Esophagus muscularis mucosa (tissue), 4 donors: ENCODE measurements at places on chromosomes 4 and X. TPM values are rescaled to one million over a fixed set of nuclear protein-coding genes. Genes with fewer than 3 reads are reported as not detected.

DNAAF6 gene
- not detected for total RNA-seq

GLRA2 gene
- total RNA-seq = not detected

GRCh38 chrX:38175139-38175538 lies 45.5 kb downstream of the SRPX start:
- DNase-seq = no peak

DNA sequence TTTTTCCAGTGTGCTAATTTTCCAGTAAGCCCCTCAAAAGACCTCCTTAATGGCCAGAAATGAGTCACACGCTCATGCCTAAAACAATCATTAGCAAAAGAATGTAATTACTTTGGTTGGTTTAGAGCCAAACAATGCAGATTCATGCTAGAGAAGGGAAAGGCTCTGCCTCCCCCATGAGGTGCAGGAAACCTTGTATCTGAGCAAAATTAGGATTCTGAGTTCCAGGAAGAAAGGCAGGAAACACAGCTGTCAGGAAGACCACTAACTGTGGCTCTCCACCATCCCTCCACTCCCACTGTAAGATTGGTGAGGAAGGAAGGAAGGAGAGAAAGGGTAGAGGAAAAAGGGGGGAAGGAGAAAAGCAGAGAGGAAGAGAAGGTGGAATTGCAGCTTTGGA lies 104.9 kb upstream of the DHX15 start:
- DNase-seq = no peak
